ENCODE measurements at places on chromosomes 11 and 22. TPM values are rescaled to one million over a fixed set of nuclear protein-coding genes. Genes with fewer than 3 reads are reported as not detected.
A peak's percentile ranks its signal among the peaks of the same experiment; 100 is the strongest.

DNA sequence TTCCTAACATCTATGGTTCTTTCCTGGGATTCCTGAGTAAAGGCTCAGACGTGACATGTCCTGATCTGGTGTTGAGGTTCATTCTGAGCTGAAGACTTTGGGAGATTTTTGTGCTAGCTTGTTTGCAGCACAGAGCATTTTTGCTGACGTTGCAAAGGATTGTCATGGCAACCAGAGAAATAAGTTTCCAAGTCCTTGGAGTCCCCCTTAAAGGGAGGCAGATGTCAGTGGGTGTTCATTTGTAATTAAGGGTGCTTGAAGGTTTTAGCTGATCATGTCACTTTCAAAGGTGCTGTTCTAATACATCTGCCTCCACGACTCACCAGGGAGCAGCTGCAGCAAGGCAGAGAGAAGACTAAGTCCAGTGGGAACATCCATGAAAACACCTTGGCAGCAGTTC lies 5.4 kb upstream of the SYN3 start:
- no peak for DNase-seq

- DNase-seq: no peak
Measured at GRCh38 chr11:96219981-96220623, 122.9 kb downstream of the MAML2 start.

The RAB39A gene
- 19.1 TPM for total RNA-seq

DNA sequence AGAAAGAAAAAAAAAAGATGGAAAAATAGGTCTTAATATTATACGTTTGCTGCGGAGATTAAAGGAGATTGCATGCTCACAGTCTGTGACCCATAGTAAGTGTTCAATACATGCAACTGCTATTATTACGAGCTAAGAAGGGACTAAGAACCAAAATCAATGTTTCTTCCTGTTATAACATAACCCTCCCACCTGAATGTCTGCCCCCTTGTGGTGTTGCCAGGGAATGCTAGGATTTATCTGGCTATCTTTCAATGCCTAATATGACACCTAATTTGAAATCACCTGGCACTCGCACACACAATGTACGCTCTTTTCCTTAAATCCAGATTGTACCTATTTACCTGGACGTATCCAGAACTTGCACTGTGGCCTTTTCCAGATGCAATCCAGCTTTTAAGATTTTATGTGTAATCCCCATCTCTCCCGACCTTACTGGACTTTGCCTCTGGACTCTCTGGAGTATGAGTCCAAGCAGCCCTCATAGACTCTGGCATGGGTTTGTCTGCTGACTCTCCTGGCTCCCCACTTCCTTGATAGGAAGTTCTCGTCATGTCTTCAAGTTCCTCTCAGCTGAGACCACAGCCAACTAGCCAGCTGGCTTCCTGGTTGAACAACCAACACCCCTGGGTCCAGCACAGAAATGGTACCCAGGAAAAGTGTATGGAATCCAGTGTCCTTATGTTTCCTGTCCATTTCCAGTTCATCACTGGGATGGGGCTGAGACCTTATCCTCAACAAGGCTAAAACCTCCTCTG lies 151.5 kb downstream of the CCDC34 start:
- DNase-seq: peak; percentile 73

DNA sequence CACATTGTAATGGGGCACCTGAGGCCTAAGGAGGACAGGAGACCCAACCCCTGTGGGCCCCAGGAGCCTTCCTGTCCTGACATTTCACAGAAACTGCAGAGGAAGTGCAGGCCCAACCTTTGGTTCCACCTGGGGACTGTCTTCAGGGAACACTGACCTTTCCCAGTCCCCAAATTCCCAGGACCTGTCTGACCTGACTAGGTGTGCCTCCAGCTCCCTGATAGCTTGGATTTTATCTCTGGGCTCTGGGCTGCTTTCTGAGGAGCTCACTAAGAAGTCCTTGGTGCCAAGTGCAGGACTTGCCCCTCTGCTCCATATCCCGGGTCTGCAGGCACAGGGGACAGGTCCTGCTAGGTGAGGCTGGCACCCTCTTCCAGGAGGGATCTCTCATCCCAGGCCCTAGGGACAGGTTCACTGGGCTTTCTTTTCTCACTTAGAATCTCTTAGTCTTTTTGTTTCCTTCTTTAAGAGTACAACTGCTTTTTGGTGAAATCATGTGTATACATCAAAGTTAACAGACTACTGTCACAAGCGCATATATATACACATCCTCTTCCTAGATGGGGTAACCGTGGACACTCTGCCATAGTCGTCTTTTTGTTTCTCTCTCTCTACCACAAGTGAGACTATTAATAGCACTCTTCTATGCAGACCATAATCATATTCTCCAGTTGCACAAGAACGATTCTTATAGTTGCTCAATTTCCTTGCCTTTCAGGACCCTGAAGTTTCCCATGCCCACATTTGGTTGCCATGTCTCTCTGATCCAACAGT lies 72.0 kb upstream of the IGLL5 start:
- DNase-seq: no peak

The CNTN5 gene
- total RNA-seq: 0.25 TPM

DNA sequence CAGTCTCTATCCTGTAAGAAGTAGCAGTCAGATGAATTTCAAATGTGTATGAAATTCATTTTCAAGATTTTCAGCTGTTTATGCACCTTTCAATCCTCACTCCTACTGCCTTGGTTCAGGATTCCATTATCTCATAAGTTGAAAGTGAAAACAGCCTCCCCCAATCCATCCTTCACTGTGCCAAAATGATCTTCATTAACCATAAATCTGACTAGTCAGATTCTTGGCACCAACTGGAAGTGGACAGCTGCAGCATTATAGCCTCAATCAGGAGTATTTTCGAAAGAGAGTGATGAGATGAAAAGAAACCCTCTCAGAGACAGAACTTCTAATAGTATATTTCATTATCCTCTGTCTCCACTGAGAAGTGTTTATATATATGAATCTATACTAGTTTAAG lies 365.3 kb upstream of the PDGFD start:
- DNase-seq: no peak

DNA sequence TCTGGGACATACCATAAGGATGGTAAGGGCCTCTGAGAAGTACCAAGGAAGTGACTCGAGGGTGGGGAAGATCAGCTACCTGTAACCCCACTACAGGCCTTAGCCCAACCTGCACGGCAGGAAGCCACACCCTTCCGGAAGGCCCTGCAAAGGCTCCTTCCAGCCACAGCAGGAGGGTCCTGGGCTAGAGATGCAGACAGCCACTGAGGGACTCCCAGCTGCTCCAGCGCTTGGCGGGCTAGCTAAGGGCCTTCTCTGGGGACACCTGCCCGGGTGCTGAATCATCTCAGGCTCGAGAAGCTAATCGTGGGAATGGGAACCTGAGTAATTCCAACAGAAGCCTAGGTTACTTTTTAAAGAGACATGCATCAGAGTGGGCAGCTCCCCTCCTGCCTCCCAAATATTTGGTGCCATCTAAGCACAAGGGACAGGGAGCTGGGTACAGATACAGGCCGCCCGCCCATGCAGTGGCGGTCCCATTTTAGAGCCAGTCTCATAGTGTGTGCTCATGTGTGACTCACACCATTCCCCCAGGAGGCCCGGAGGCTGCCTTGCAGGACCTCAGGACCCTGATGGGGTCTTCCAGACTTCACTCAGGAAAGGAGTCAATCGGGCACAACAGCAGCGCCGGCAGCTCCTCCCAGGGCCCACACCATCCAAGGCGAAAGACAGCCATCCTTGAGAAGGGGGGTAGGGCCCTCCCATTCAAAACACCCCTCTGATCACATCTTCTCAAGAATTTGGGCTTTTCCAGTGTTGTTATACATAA lies 8.0 kb downstream of the MYH9 start:
- DNase-seq: no peak

DNA sequence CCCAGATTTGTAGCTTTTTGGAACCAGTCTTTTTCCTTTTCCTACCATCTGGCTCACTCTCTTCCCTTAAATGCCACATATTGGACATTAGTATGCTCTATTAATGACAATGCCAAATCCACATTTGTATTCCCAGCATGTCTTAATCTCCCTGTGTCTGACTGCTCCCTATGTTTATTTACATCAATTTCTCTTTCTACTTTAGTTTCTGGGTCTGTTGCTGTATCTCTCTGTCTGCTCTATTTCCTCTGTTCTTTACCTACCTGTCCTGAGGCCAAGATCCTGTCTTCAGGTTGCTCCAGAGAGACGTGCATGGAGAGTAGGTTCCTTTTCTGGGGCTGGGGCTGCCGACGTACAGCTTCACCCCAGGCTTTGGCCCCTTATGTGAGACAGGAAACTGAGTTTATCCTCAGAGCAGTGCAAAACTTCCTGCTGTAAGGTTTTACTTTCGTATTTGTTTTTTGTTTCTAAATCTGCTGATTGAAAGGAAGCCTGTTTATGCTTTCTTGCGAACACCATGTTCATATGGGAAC lies 25.6 kb downstream of the OR2AG2 start:
- DNase-seq: no peak

GRCh38 chr22:40728731-40729189 lies 49.5 kb downstream of the MCHR1 start:
- DNase-seq: no peak

The MMP8 gene
- total RNA-seq: not detected

- peak; percentile 97 for DNase-seq
Measured at GRCh38 chr11:77091146-77091940, 11.3 kb upstream of the OMP start.

The ZNRD2 gene
- total RNA-seq: 56.1 TPM

- no peak for DNase-seq
Measured at GRCh38 chr11:66787934-66788758, 55.1 kb upstream of the RCE1 start.

The CRYBA4 gene
- total RNA-seq: 0.67 TPM

DNA sequence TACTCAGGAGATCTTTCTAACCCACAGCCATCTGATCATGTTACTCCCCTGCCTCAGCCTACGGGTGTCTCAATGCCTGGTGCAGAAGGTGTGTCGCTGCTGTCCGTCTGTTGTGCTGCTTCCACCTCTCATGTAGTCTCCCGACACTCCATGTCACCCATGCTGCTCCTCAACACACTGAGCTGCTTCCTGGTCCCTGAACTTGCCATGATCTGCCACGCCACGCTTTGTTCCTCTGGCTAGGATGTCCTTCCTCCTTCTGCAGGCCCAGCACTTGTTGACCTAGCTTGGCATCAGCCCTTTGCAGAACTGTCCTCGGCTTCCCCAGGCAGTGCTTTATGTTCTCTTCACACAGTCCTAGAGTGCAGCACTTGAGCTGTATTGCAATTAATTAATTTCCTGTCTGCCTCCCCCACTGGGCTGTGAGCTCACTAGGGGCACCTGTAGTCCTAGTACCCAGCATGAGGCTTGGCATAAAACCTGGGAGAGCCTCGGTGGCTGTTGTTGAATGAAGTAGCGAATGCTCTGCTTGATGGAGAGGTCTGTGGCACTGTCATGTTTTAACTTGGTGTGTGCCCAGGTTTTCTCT lies 9.5 kb downstream of the GTPBP1 start:
- DNase-seq: no peak

DNA sequence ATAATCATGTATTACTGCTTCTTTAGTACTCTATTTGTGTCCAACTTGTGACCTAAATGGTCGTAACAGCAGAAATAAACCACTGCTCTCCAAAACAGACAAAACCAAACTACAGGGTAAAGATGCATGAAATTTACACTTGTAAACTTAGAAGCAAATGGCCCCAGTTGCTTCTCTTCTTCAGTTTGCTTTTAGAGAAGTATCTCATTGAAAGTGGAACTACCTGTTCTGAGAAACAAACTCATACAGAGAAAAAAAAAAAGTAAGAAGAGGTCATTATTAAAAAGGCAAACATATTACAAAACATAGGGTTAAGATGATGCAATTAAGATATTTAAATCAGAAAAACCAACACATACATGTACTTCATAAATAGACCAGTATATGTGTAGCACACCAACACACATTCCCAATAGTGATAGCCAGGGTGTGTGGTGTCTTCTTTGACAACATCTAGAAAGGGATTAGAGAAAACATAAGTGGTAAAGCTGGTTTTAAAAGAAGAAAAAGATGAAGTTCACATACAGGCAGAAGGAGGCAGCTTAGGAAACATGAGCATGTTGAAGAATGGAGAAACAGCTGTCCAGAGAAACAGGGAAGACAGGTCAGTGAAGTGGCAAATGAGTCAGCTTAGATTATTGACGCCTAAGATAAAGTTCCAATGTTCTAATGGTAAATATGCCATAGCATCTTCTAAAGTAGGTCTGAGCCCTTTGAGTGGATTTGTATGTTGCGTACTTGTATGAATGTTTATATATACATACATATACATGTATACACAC lies 844.7 kb upstream of the CCDC90B start:
- no peak for DNase-seq

GRCh38 chr11:47259232-47259977 lies 1.6 kb downstream of the NR1H3 start:
- DNase-seq: no peak

DNA sequence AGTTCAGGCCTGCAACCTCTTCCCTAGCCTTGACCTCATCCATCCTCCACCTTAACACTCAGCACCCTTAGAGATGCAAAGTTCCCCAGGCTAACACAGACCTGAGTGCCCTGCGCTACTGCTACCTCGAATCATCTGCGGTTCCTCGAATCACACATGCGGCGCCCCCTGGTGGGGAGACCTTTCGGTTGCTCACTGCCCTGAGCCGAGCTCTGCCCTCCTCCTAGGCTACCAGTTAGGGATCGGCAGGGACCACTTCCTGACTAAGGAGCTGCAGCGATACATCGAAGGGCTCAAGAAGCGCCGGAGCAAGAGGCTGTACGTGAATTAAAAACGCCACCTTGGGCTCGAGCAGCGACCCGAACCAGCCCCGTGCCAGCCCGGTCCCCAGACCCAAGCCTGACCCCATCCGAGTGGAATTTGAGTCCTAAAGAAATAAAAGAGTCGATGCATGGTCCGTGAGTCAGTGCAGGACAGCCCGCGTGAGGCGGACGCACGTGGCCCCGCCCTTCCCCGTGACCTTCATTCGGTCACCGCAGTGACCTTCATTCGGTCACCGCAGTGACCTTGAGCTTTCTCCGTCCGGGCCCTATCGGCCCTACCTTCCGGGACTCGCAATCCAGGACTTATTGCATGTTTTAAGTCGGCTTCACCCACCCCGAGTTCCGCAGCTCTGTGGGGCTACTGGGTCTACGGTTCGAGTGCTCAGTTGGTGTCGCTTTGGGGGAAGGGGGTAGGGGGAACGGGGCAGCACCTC lies 830 bp upstream of the ESRRA start:
- DNase-seq: peak; percentile 86
